ENCODE measurements at places on chromosomes 3 and 15. TPM values are rescaled to one million over a fixed set of nuclear protein-coding genes. Genes with fewer than 3 reads are reported as not detected.

- DNase-seq = no peak
- peaks cover 1% of the 10 kb centered on the region for H3K4me1 ChIP-seq
- no peaks in the 10 kb centered on the region for H3K36me3 ChIP-seq
- no peak overlapping the region for H3K27ac ChIP-seq
- H3K4me3 ChIP-seq = no peak overlapping the region
Observed at GRCh38 chr15:66955871-66956585, 109.4 kb upstream of the SMAD3 start.

DNA sequence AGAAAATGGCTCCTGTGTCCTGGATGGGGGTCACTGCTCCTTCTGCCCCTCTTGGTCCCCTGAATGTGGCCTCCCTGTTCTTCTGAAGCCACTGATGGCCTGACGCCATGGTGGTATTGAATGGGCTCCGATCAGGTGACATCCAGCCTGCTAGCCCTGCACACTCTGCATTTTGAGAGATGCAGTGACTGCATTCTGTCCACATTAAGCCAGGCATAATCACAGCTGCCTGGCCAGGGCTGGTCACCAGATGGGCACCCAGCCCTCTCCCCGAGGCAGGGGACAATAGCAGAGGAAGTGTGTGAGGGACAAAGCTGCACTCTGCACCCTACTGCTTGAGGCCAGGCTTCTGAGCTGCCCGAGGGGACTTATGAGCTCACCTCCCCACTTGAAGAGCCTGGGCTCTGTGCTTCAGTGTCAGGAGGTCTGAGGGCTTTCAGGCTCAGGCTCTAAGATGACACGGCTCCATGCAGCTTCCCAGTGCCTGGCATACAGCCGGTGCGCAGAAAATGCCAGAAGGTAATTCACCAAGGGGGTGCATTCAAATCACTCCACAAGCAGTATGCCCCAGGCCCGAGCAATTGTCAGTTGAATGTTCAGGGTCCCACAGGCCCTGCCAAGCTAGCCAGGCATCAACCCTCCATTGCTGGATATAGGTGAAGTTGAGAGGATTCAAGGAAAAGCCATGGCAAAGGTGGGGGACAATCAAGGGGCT is 56.8 kb downstream of the WNT7A start:
- H3K27ac ChIP-seq = no peak overlapping the region
- no peak overlapping the region for H3K4me3 ChIP-seq
- H3K4me1 ChIP-seq = no peaks in the 10 kb centered on the region
- no peaks in the 10 kb centered on the region for H3K27me3 ChIP-seq
- DNase-seq = no peak
- H3K36me3 ChIP-seq = no peaks in the 10 kb centered on the region

Gene SLC9C1
- total RNA-seq = not detected

GRCh38 chr15:62275831-62276230 is 110.7 kb upstream of the C2CD4B start:
- no peaks in the 10 kb centered on the region for H3K4me1 ChIP-seq
- H3K27ac ChIP-seq = no peak overlapping the region
- no peaks in the 10 kb centered on the region for H3K36me3 ChIP-seq
- no peak overlapping the region for H3K4me3 ChIP-seq

Gene CCR3
- total RNA-seq = not detected

Data from vagina (tissue), 2 donors.